CD4-positive, alpha-beta T cell (primary cell): ENCODE measurements at places on chromosomes 7 and 10.

- no peak for DNase-seq
Observed at GRCh38 chr10:15068802-15069201, 19.8 kb downstream of the ACBD7 start.

DNA sequence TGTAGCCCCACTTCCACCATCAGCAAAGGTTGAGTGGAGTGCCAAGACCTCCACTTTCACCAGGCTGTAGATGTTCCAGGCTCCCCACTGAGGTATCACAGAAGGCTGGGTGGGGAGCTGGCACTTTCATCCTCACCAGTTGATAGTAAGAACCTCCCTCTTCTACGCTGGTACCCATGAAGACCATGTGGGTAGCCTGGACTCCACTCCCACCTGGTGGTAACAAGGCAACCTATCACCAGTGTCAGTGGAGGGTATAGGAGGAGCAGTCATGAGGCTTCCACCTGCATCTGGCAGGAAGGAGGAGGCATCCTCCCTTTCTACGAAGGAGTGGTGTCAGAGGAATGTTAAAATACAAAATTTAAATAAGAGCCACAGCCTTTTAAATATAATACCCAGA, 4.4 kb downstream of the SMIM30 start:
- no peak for DNase-seq

- DNase-seq: no peak
Observed at GRCh38 chr7:14899030-14899429, 3.5 kb downstream of the DGKB start.

- DNase-seq: no peak
Observed at GRCh38 chr7:22630069-22630468, 96.9 kb upstream of the IL6 start.

DNA sequence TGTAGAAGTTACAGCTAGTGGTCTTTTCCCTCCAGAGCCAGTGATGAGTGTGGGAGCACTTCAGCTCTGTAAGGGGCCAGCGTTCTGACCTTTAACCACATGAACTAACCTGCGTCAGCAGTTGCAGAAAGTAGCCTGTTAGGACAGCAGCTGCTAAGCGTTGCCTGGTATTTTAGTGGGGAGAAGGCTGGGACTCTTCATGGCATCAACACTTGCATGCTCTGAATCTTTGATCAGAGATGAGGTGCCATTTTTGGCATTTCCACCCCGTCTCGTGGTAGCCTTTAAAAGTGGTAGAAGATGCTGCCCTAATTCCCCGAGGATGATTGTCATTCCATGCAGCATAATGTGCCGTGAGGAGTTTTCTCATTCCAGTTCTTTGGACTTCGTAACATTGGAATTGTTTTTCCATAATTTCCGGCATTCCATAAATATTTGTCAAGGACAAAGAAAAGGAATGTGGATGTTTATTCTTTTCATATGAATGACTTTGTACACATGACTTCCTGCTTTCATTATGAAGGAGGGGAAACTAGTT, 92.2 kb downstream of the AVL9 start:
- DNase-seq: no peak

DNA sequence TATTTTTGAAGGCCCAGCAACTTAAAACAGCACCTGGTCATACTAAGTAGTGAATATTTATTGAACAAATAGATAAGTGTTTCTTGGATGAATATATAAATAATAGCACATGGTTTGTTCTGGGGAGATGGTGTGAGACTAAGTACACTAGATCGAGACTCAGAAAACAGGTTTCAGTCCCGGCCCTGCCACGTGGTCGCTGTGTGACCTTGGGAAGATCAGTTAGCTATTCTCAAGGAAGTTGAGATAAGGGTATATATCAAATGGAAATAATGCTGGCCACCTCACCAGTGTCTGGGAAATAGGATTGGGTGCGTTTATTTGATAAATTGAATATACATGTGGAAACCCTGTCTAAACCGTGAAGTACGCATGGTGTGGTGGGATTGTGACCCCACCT, 354.6 kb downstream of the SDK1 start:
- DNase-seq: no peak
